ENCODE measurements at places on chromosomes 2 and 18.
A peak's percentile ranks its signal among the peaks of the same experiment; 100 is the strongest.

- peak; percentile 80 for ATAC-seq
Measured at GRCh38 chr18:13566941-13567746, 159.2 kb downstream of the FAM210A start.

DNA sequence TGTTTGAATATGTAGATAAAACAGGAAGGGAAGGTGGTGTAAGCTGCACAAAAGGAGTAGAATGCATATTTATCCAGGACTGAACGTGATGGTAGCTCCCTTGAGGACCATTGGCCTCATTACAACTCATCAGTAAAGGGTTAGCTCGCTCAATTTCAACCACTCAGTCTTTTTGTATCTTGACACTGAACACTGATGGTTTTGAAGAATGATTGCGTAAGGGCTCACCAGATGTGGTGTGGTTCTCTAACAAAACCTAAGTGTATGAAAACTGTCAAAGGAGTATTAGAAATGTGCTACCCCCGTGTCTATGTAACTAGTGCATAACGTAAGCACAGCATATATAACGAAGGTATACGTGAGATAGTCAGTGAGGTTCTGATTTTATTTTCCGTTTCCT lies 272.4 kb upstream of the THSD7B start:
- ATAC-seq: no peak

DNA sequence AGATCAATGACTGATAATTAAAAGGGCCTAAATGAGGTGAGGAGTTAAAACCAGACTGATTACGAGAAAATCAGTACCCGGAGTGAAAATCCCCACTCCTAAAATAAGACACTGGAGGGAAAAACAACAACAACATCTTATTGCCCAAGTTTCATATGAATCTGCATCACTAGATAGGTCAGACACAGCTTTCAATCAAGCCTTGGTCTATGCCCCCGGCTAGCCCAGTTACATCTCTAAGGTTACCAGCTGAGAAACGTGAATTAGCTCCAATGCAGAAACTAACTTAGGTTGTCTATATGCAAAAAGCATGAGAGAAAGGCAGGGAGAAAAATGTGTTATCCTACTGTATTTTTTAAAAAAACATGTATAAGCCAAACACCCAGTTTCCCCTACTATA lies 53.7 kb downstream of the ROCK2 start:
- ATAC-seq: no peak

GRCh38 chr2:239181074-239181902 lies 219.5 kb downstream of the HDAC4 start:
- ATAC-seq: no peak

GRCh38 chr2:69306393-69306821 lies 80.6 kb downstream of the GFPT1 start:
- no peak for ATAC-seq

- ATAC-seq: no peak
Measured at GRCh38 chr2:59395119-59395518, 1154.0 kb upstream of the FANCL start.

- ATAC-seq: no peak
Measured at GRCh38 chr2:132477962-132478361, 61.4 kb downstream of the GPR39 start.
